AG08395 (cell line): ENCODE measurements at places on chromosomes 2 and 18.

- no peak for DNase-seq
These were observed 18.1 kb downstream of the VIL1 start for GRCh38 chr2:218436992-218437391.

- DNase-seq, result no peak
These were observed 89.0 kb downstream of the EIPR1 start for GRCh38 chr2:3288470-3289170.

GRCh38 chr2:201852462-201852861 lies 46.1 kb downstream of the CDK15 start:
- DNase-seq, result no peak

DNA sequence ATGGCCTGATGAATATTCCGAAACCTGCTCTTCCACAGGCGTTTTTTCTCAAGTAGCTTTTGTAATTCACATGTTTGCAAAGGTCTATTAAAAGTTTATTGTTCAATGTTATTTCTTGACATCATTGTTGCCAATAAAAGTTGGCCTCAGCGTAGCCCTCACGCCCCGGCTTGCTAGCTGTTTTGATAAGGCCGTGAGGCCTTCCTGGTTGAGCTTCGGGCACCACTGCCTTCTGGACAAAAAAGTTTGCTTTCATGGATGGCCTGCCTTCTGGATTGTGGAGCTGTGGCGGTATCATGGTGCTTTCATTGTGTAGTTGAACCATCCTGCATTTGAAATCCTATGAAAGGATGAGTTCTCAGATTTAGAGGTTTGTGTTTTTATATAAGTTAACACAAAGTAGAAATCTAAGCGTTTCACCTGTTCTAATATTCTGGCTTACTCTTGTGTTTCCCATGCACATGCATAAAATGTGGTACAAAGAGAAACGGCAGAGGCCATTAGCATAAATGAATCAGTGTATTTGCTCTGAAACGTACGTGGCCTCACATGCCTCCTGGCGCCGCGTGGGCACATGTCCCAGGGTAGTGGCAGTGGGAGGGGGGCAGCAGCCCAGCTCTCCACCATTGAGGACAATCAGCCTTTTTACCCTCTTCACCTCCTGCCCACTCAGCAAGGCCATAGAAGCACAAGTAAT lies 134.5 kb downstream of the NCK2 start:
- no peak for DNase-seq

DNA sequence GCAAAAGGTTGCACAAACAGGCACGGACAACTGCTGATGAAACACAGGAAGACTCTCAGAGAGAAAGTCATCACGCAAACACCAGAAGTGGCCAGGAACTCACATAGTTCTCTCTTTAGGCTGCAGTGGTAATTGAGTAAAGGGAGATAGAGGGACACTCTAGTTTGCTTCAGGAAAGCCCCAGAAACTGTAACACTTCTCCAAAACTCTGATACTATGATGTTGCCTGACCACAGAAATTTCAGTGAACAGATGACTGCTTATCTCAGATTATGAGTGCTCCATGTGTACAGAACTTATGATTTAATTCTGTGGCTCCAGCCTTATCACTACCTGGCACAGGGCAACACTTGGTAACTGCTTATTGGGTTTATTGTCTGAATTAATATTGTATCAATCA lies 311.5 kb upstream of the GYPC start:
- DNase-seq, result no peak

DNA sequence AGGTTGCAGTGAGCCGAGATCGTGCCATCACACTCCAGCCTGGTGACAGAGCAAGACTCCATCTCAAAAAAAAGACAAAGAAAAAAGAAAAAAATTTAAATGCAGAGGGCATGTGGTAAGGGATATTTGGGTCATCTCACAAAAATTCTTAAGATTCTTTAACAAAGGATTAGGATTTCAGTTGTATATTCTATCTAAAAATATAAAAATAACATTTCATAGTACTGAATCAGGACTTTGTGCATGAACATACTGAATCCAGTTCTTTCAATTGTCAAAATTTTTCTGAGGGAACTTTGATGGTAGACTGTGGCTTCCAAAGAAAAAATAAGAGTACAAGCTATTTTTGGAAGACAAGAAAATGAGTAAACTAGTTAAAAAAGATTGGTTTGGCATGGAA lies 6.5 kb upstream of the PPP3R1 start:
- peak; percentile 33 for DNase-seq

- DNase-seq, result peak; percentile 81
These were observed at the start of gene VWA3B for GRCh38 chr2:98086491-98087446. TSS of gene VWA3B (plus strand) at chr2:98087167. CDS start at chr2:98093093, 5,926 bp downstream.

GRCh38 chr2:46183426-46183825 lies 113.8 kb upstream of the EPAS1 start:
- DNase-seq, result no peak

GRCh38 chr2:42756966-42757513 lies 6.9 kb downstream of the OXER1 start:
- no peak for DNase-seq

GRCh38 chr2:26144031-26144430 lies 28.9 kb upstream of the GAREM2 start:
- no peak for DNase-seq

- no peak for DNase-seq
These were observed 106.9 kb downstream of the MSH2 start for GRCh38 chr2:47509821-47510385.

- peak; percentile 77 for DNase-seq
These were observed 84.2 kb upstream of the LAPTM4A start for GRCh38 chr2:20135631-20136050.

GRCh38 chr2:50863856-50864255 lies 168.1 kb downstream of the NRXN1 start:
- DNase-seq, result no peak

- DNase-seq, result peak; percentile 88
These were observed 111.3 kb upstream of the TLK1 start for GRCh38 chr2:171271971-171272436.

DNA sequence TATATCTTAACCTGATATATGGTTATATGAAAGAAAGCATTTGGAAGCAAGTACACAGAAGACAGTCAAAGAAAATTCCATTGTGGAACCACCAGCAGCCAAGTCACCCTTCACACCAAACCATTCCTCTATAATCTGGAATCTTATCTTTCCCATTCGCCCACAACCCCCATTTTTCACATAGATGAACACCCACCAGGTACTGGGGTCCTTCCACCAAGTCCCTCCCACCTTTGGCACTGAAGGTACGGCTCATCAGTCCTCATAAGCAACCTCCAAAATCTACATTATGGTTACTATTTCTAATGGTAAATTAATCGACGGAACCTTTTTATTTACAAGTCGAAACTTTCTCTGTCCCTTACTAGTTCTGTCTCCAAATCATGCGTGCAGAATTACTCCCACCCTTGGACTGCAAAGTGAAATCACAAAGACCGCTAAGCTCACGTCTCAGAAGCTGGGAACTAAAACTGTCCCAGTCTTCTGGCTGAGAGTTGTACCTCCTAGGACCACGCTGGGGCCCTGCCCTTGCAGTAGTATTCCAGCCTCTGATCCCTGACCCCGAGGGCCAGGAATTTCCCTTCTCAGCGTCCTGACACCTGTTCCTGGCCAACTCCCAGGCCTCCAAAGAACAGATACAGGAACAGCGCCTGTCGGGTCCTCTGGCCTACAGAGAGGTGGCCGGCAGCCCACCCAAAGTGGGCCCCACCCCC lies 702 bp downstream of the OLA1 start:
- DNase-seq, result no peak

- DNase-seq, result no peak
These were observed 276.3 kb upstream of the SALL3 start for GRCh38 chr18:78703291-78703690.

GRCh38 chr2:10242998-10243925 lies 59.4 kb upstream of the HPCAL1 start:
- DNase-seq, result no peak

DNA sequence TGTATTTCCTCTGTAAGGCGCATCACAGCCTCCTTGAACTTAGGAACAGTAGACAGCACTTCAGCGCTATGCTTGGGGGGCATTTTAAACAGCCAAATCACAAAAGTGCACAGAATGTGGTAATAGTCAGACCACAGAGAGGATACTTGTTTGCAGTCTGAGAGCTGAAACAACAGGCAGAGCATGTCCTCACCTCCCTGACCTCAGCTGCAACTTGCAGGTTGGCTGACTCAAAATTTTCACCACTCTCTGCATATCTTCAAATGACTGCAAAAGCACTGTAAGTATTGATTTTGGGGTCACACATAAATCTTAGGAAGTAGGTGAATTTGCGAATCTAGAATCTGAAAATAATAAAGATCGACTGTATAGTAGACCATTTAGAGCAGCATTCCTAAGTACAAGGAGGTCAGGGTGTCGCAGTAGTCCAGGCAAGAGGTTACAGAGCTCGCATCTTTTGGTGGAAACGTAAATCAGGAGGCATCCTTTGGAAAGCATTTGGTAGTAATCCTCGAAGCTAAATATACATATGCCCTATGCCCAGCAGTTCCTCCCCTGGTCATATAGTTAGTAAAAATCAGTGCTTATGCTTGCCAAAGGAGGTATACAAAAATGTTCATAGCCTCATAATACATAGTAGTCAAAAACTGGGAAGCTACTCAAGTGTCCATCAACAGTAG lies 108.2 kb upstream of the MYCN start:
- no peak for DNase-seq

DNA sequence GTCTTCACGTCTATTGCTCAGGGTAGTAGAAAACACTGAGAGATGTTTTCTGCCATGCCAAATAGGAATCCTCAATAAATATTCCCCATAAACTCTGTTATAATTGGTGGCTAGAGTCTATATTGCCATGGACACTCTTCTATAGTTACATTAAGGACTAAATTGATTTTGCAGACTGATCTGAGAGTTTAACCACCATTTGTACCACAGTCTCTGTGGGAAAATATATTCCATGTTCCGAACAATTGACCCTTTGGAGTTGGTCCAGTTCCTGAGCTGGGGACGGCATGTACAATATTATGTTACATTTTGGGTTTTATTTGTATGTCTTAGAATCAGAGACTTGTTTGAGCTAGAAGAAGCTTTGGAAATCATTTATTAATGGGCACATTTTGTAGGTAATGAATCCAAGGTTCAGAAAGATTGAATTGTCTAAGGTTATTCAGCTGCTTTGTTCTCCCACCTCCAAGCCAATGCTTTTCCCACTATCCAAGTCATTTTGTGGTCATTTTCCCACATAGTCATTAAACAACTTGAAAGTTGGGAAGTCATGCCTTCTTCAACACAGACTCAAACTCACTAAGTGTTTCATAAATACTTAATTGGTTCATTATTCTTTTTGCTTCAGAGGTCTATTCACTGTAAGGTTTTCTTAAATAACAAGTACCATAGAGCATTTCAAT lies 5.1 kb upstream of the PPP1CB start:
- DNase-seq, result no peak

- DNase-seq, result no peak
These were observed 466.9 kb upstream of the HNRNPA3 start for GRCh38 chr2:176745543-176746200.

GRCh38 chr2:176122683-176123410 lies at the start of gene HOXD9:
TSS of gene HOXD9 (plus strand) at chr2:176122719. CDS start at chr2:176122769, 50 bp downstream.
- peak; percentile 86 for DNase-seq

DNA sequence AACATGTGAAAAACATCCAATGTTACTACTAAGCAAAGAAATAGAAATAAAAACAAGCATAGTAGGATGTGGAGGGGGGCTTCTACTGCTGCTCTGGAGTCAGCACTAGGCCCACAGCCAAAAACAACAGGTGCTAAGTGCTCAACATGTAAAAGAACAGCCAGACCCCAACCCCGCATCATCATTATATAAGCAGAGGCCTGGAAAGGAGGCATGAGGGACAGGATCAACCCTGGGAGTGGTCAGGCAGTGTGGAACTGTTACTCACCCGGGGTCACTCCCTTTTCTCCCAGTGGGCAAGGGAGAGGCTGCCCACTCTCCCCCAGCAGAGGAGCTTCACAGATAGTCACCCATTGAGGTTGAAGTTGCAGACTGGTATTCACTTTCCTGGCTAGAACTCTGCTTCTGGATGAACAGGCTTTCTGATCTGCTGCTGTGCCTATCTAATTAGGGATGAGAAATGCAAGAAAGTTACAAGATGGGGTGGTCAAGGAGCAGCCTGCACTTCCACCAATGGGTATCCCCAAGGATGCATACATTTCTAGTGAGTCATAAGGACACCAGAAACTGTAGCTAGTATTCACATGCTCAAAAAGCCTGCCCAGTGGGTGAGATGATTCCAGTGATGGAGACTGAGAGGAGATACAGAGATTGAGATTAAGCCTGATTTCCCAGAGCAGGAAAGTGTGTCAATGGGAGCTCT lies 480.1 kb upstream of the TCF4 start:
- peak; percentile 72 for DNase-seq

DNA sequence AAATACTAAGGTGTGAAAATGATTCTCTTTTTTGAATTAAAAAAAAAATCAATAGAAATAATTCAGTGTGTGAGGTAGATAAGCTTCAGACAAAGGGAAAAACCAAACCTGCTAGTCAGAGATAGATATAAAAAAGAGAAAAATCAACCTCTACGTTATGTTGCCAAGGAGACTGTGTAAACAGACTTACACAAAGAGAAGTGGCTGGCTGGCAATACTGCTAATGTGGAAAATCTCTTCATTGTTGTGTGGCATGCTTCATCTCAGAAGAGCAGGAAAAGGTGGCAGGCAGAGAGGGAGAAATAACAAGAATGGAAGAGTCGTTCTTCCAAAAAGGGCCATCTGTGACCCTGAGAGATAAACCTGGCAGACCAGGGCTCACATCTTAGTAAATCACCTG lies 200.8 kb downstream of the SLC8A1 start:
- no peak for DNase-seq

DNA sequence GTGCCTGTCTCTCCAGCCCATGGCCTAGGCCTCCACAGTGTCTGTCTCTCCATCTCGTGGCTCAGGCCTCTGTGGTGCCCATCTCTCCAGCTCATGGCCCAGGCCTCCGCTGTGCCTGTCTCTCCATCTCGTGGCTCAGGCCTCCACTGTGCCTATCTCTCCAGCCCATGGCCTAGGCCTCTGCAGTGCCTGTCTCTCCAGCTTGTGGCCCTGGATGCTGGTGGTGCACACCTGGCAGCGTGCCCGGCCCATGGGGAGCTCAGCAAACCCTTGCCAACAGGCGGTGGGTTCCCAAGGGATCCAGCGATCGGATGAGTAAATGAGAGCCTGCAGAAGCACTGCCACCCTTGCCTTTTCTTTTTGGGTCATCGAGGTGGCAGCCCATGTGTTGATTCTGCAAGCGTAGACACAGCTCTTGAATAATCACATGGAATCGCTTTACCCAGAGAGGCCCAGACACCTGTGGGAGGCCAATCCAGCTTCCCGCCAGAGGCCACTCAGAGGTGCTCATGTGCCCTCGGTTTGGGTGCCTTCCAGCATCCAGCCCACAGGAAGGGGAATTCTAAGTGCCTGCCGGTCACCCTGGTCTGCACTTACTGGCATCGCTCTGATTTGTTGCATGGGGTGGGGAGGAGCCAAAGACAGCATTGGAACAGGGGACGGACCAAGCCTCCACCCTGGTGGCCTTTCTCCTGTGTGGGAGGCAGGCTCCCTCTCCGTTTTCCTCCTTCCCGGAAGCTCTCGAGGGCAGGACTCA lies 101.8 kb upstream of the HDAC4 start:
- no peak for DNase-seq

- DNase-seq, result no peak
These were observed 245.1 kb downstream of the LDLRAD4 start for GRCh38 chr18:13463526-13464210.

- no peak for DNase-seq
These were observed 84.0 kb downstream of the MYL12B start for GRCh38 chr18:3345885-3346284.
